ENCODE measurements at places on chromosomes 3 and 15.

GRCh38 chr3:72288955-72289691 is 504.2 kb upstream of the PROK2 start:
- no peak for DNase-seq

DNA sequence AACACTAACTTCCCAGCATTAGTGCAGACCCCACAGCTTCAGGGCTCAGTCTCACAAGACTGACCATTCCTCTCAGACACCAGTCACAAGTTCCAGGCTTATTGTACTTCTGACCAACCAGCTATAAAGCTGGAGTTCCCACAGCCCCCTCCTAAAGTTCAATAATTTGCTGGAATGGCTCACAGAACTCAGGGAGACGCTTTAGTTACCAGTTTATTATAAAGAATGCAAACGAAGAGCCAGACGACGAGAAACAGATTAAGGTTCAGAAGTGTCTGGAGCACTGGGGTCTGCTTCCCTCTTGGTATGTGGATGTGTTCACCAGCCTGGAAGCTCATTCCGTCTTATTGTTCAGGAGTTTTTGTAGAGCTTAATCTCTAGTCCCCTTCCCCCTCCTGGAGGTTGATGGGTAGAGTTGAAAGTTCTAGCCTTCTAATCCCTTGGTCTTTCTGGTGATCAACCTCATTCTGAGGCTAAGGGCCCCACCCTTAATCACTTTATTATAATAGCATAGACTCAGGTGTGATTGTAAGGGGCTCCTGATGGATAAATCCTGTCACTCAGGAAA is 4.8 kb upstream of the CSRNP1 start:
- no peak for DNase-seq

DNA sequence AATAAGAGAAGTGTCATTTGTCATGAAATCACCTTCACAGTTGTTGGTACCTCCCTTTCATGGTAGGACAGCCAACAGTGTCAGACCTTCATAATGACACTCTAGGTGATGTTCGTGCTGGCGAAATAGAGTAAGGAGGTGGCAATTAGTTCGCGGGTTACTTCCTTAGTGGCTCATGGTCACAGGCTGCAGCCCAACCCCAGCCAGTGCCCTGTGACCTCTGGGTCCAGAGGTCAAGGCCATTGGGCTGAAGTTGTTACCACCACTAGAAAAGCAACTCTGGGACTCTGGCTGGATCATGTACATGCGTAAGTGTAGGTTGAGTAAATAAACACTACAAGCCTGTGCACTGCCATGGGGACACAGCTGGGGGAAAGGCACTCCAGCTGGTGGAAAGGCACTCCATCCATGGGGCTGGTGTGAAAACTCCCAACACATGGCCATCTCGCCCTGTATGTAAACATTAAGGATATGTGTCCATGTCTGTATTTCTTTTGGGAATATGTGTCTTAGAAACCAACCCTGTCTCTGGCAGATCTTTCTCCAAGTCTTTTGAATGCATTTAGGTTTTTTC is 106.7 kb downstream of the RYK start:
- DNase-seq = no peak

DNA sequence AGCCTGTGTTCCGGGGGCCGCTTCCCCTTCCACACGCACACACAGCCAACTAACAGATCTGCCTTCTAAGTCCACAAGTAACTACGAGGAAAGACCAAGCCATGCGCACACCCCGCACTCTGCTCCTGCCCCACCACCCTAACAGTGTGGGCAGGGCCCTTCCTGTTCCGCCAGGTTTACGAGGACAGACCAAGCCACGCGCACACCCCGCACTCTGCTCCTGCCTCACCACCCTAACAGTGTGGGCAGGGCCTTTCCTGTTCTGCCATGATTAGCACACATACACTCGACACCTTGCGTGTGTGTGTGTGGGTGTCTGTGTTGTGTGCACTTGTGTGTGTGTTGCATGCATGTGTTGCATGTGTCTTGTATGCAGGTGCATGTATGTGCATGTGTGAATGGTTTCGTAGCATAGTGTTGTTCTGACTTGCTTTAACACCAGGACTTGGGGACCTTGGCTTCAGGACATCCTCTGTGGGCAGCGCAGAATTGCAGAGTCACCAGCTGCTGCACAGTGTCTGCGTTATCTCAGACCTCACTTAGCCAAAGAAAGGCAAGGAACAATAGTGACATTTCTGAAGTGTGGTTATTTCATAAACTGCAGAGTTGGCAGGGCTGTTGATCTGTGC is 114.4 kb downstream of the CHSY1 start:
- no peak for DNase-seq

DNA sequence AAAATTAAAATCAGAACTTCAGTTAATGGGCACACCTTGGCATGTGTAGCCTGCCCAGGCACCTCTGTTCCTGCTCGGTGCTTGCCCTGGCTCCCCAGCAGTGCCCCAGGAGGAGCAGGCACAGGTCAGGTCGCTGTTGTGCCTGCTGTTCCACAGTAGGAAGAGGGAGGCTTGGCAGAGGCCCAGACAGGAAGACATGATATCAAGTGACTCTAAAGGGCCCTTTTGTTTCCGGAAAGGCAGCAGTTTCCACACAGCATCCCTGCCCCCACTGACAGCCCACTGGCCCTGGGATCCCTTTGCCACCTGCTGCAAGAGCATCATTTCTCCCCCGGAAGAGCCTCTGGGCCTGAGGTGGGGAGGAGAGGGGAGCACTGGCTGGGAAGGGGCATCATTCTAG is 40.5 kb upstream of the HES1 start:
- DNase-seq = no peak

GRCh38 chr3:65992106-65992505 is 46.6 kb downstream of the MAGI1 start:
- no peak for DNase-seq

- no peak for DNase-seq
These were observed 157.0 kb upstream of the FRMD4B start for GRCh38 chr3:69542805-69543429.

GRCh38 chr15:87829332-87830050 is 427.0 kb downstream of the NTRK3 start:
- no peak for DNase-seq

DNA sequence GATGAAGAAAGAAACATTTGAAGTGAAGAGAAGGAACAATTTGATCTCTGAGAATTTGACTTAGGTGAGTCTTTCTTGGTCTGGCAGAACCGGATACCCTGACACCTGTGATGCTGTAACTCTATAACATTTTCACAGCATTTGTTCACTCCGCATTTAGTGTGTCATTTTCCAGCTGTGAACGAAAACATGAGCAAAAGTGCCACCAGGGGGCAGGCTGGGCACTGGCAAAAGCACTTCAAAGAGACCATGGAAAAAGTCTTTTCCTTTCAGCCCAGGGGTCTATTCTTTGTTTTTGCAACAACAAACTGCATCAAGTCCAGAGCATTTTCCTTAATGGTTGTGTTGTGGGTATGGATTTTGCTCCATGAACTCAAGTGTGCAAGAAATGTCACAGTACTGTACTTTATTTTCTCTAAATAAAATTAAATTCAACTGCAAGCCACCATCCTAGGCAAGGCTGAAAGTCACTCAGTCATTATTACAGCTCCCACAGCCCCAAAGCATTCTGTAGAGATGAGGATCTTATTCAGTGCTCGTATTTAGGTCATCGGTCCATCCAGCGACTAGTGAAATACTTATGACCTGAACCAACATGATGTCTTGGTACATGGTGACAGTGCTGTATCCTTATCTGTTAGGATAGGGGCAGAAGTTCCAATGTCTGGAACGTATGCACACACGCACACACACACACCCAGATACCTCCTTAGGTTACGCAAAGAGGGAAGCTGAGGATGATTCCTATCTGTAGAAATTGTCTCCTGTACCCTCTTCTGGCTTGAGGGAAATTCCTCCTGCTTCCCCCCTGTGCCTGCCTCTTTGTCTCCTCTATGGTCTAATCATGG is 125.5 kb downstream of the GADL1 start:
- peak; percentile 59 for DNase-seq

DNA sequence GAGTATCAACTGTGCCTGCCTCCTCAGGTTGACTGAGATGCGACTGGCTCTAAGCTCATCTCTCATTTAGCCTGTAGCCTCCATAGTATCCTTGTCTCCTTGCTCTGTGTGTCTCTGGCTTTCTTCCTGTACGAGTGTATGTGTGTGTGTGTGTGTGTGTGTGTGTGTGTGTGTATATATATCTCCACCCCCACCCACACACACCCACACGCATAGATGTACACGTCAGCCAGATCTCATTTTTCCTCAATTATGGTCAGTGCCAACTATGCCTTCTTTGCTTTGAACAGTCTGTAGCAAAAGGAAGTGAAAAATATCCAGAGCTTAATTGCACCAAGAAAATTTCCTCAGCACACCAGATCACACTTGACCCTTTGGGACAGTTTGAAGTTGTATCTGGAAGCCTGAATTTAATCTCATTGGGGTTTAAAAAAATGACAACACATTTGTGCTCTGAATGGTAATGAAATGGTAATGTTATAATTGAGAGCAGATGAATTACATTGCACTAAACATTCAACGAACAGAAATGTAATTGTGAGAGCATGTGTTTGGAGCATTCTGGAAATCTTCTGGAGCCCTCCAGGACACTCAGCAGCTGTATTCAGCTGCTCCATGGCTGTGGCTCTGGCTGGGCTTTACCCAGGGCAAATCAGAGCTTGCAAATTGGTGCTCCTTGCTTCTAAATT is 63.6 kb downstream of the RYR3 start:
- DNase-seq = no peak

DNA sequence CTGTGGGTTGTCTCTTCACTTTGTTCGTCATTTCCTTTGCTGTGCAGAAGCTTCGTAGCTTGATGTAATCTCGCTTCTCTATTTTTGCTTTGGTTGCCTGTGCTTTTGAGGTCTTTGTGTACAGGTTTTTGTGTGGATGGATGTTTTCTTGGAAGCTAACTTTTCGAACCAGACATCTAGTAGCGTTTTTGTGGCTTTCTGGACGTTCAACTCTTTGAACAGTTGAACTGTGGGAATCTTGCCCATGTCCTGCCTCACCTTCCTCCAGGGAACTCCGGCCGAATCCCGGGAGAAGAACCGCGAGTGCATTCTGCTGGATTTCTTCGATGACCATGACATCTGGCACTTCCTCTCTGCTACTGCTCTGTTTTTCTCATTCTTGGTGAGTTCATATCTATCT is 70.6 kb downstream of the USF3 start:
- DNase-seq = no peak

- DNase-seq = peak; percentile 31
These were observed 300.7 kb upstream of the SATB1 start for GRCh38 chr3:18725668-18726407.

DNA sequence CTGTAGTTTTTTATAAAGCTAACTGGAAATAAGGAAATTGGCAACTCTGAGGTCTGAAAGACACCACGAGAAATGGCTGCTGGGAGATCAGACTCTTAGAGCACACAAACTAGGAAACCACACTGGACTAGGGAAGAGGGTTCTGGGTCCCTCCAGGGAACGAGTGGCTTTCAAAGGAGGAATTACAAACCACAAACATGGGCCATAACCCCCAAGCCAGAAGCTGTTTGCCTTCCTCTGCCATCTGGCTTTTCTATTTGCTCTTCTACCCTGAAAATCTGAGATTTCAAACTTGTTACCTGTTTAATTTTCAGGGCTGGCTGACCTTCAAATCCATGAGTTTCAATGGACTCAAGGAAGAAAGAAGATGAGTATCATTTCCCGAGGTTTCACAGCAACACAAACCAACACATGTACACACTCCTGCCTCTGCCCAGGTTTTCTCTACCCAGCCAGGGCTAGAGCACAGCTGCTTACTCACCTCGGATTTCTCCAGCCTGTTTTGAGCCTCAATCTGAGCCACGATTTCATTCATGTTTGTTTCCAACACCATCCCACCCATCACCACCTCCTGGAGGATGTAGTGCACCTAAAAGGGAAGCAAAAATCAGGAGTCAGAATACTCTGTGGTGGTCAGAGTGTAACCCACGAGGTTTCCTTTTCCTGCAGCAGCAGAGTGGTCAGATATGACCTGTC is 22.6 kb upstream of the ANPEP start:
- no peak for DNase-seq

All from activated T-helper 1 cell treated with anti-CD3 and anti-CD28 coated beads, Interleukin-12 subunit alpha, Interleukin-12 subunit beta, Interleukin-2, Interleukin-4 antibody, amounts not matched to agents 30 ng/mL and 10 ng/mL and 1 ng/mL, durations not matched to agents 14 hours and 24 hours and 36 hours (primary cell).